ENCODE measurements at places on chromosomes 3 and 15. TPM values are rescaled to one million over a fixed set of nuclear protein-coding genes. Genes with fewer than 3 reads are reported as not detected.

SNUPN gene
- total RNA-seq, result 13.5 TPM

LNP1 gene
- total RNA-seq, result 5.2 TPM

MNS1 gene
- total RNA-seq, result 4.3 TPM

PAQR5 gene
- 16.5 TPM for total RNA-seq

RFTN1 gene
- total RNA-seq, result 12.3 TPM

PLA2G4B gene
- 12.2 TPM for total RNA-seq

TTC23 gene
- total RNA-seq, result 10.4 TPM

GRCh38 chr3:177607589-177607988 is 410.3 kb upstream of the TBL1XR1 start:
- no peaks in the 10 kb centered on the region for H3K36me3 ChIP-seq
- H3K27ac ChIP-seq, result peak overlapping the region; percentile 47
- H3K4me1 ChIP-seq, result peaks cover 39% of the 10 kb centered on the region

GRCh38 chr15:67924359-67924974 is 84.6 kb upstream of the RNU6-1 start:
- H3K27me3 ChIP-seq, result no peaks in the 10 kb centered on the region
- no peaks in the 10 kb centered on the region for H3K36me3 ChIP-seq
- no peak overlapping the region for H3K27ac ChIP-seq
- no peak overlapping the region for H3K4me3 ChIP-seq
- no peak for DNase-seq

GRCh38 chr3:73086071-73086494 is 24.6 kb downstream of the EBLN2 start:
- no peak overlapping the region for H3K4me3 ChIP-seq
- H3K4me1 ChIP-seq, result no peaks in the 10 kb centered on the region
- no peaks in the 10 kb centered on the region for H3K27me3 ChIP-seq
- H3K27ac ChIP-seq, result no peak overlapping the region
- H3K36me3 ChIP-seq, result no peaks in the 10 kb centered on the region

DNA sequence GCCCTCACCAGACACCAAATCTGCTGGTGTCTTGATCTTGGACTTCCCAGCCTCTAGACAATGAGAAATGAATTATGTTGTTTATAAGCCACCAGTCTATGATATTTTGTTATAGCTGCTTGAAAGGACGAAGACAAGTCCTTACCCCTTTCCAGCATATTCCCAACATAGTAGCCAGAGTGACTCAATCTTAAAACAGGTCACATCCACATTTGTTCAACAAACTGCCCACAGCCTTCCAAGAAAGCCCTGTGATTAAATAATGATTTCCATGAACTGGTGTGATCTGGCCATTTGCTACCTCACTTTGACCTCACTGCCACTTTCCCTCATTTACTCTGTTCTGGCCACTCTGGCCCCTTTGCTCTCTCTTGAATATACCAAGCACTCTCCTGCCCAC is 193.7 kb upstream of the CFAP20DC start:
- no peak overlapping the region for H3K27ac ChIP-seq
- H3K4me1 ChIP-seq, result peaks cover 63% of the 10 kb centered on the region
- no peak overlapping the region for H3K4me3 ChIP-seq

- H3K4me3 ChIP-seq, result no peak overlapping the region
- H3K27ac ChIP-seq, result no peak overlapping the region
- no peak for DNase-seq
- no peaks in the 10 kb centered on the region for H3K27me3 ChIP-seq
- H3K4me1 ChIP-seq, result peaks cover 8% of the 10 kb centered on the region
Observed at GRCh38 chr15:74038707-74039655, 43.4 kb downstream of the GOLGA6A start.

GRCh38 chr3:66224220-66224619 is 3.4 kb downstream of the SLC25A26 start:
- no peak overlapping the region for H3K27ac ChIP-seq
- H3K36me3 ChIP-seq, result no peaks in the 10 kb centered on the region
- DNase-seq, result no peak
- H3K4me3 ChIP-seq, result no peak overlapping the region
- no peaks in the 10 kb centered on the region for H3K27me3 ChIP-seq

- H3K36me3 ChIP-seq, result no peaks in the 10 kb centered on the region
- no peak for DNase-seq
- H3K27me3 ChIP-seq, result no peaks in the 10 kb centered on the region
- H3K27ac ChIP-seq, result no peak overlapping the region
Observed at GRCh38 chr15:25248583-25249235, 190.1 kb downstream of the UBE3A start.

- H3K27me3 ChIP-seq, result no peaks in the 10 kb centered on the region
- H3K36me3 ChIP-seq, result no peaks in the 10 kb centered on the region
- H3K4me3 ChIP-seq, result no peak overlapping the region
- no peaks in the 10 kb centered on the region for H3K4me1 ChIP-seq
- no peak overlapping the region for H3K27ac ChIP-seq
Observed at GRCh38 chr3:35383216-35383615, 256.1 kb upstream of the ARPP21 start.

DNA sequence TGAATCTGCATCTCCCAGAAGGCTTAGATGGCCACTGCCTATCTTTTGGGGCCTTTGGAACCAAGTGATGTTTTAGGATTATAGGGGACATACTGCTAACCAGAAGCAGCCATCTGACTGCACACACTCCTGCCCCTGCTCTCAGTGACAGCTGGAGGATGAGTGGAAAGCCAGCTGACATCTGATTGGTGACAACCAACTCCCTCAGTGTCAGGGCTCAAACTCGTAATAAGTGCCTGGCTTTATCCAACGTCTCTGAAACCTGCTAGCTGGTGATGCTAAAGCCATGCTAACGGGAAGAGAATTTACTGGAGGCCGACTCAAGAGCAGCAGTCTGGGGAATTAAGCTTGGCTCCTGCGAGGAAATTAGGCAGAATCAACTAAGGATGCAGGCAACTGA is 35.1 kb downstream of the KY start:
- H3K27ac ChIP-seq, result no peak overlapping the region
- DNase-seq, result no peak
- H3K36me3 ChIP-seq, result no peaks in the 10 kb centered on the region

DNA sequence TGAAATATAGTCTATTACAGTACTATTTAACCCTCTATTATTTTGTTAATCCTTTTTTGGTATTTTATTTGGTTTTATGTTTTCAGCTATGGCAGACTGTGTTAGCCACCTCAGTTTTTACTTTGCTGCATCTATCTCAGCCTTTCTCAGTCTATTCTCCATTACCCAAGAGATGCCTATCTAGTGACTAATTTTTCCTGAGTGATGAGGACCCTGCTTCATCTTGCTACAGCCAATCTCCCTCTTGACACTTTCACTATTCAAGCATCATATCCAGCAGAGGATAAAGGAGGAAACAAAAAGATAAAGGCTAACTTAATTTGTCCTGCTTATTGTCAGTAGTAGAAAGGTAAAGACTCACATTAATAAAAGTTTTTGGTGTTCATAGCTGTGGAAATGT is 141.8 kb upstream of the NECTIN3 start:
- H3K27me3 ChIP-seq, result no peaks in the 10 kb centered on the region
- H3K27ac ChIP-seq, result no peak overlapping the region
- DNase-seq, result no peak

DNA sequence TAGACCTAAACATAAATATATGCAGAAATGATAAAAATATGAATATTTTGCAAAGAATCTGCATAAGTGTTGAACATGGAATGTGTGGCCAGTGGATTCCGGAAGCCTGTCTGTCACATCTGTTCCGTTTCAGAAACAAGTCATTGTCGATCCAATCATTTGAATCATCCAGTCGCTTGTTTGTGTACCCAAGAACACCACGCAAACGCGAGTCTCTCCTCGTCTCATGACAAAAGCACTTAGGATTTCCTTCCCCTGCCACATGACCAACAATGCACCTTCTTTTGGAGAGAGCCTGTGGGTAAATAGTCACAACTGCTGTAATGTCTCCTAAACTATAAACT is 80.2 kb downstream of the FMN1 start:
- peaks cover 41% of the 10 kb centered on the region for H3K4me1 ChIP-seq
- no peaks in the 10 kb centered on the region for H3K36me3 ChIP-seq
- no peaks in the 10 kb centered on the region for H3K27me3 ChIP-seq
- no peak for DNase-seq

- no peaks in the 10 kb centered on the region for H3K36me3 ChIP-seq
- H3K4me1 ChIP-seq, result peaks cover 38% of the 10 kb centered on the region
- no peak overlapping the region for H3K27ac ChIP-seq
- H3K4me3 ChIP-seq, result no peak overlapping the region
- H3K27me3 ChIP-seq, result no peaks in the 10 kb centered on the region
Observed at GRCh38 chr3:71210257-71211007, 373.1 kb downstream of the FOXP1 start.

GRCh38 chr15:49467746-49468480 is 44.9 kb downstream of the FGF7 start:
- H3K4me1 ChIP-seq, result peaks cover 12% of the 10 kb centered on the region
- H3K4me3 ChIP-seq, result no peak overlapping the region
- H3K36me3 ChIP-seq, result no peaks in the 10 kb centered on the region
- no peaks in the 10 kb centered on the region for H3K27me3 ChIP-seq
- no peak for DNase-seq

GRCh38 chr15:100439514-100439913 is 89.2 kb downstream of the CERS3 start:
- DNase-seq, result no peak
- no peak overlapping the region for H3K27ac ChIP-seq
- no peaks in the 10 kb centered on the region for H3K36me3 ChIP-seq
- no peak overlapping the region for H3K4me3 ChIP-seq

Data from PC-3 (cell line).